Brain (organoid and tissue), 16 donors: ENCODE measurements at places on chromosomes 1 and 21.
A peak's percentile ranks its signal among the peaks of the same experiment; 100 is the strongest.

GRCh38 chr1:25809283-25809926 lies 9.4 kb downstream of the SELENON start:
- DNase-seq = no peak

DNA sequence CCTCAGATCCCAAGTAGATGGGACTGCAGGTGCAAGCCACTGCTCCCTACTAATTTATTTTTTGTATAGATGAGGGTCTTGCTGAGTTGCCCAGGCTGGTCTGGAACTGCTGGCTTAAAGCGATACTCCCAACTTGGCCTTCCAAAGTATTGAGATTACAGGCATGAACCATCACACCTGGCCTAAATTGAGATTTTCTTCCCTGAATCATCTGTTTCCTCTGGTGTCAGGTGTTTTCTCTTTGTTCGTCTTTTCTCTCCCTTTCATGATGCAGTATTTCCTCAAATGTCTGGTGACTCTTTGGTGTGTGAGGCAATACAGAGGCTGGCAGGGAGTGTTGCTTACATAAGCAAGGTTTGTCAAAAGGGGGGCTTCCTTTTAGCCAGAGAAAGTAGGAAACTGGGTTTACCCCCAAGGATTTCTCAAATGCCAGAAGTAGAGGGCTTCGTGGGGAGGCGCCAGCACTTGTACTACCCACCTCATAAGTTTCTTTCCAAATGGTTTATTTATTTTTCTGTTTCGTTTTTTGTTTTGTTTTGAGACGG lies 27.6 kb downstream of the CLDN14 start:
- DNase-seq = no peak

GRCh38 chr21:42376338-42376982 lies 10.1 kb upstream of the TFF1 start:
- peak; percentile 27 for DNase-seq

- DNase-seq = no peak
Observed at GRCh38 chr1:185406691-185407009, 89.6 kb upstream of the IVNS1ABP start.

- no peak for DNase-seq
Observed at GRCh38 chr1:116716391-116716790, 37.8 kb upstream of the CD2 start.

DNA sequence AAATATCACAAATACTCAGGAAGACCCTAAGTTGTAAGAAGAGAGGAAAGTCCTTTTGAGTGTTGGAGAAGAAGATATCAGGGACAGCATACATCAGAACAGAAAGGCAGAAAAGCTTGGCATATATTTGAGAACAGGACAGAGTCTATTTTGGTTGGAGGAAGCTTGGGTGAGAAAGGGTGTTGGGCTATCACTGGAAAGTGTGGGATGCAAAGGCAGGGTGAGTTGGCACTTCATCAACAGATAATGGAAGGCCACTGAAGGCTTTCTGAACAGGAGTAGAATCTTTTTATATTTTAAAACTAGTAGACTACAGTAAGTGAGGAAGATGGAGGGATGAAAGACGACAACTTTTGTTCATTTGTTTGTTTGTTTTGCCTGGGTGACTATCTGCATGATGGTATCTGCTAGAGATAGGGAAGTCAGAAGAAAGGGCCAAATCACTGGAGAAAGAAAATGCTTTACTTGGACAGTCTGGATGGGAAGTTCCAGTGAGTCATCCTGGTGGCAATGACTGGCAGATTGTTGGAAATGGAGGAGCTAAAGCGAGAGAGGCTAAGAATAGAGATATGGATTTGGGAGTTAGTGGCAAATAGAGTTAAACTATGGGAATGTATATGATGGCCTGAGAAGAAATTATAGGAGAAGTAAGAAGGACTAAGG lies 33.7 kb upstream of the KCNA2 start:
- no peak for DNase-seq

DNA sequence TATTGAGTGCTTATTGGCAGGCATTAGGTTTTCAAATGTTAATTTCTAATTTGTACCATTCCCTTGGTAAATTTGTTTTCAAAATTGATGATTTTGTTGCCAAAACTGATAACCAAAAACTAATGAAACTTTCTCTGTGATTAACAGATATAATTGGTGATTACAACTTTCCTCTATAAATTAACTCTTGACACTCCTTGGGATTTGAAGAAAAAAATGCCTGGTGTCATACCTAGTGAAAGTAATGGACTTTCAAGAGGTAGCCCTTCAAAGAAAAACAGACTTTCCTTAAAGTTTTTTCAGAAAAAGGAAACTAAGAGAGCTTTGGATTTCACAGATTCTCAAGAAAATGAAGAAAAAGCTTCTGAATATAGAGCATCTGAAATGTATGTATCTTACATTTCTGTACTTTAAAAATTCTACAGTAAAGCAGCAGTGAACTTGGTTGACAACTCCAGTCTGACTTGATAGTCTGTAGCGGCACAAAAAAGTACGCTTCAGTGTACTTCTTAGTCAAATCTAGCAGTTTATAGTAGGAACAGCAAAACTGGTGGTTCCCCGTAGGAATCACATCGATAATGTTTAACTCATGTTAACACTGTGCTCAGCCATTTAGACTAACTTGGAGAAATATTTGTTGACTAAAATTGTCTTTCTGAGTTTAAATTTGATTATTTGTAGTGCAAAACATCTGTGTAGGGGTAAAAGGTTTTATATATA lies 3.0 kb downstream of the USP1 start:
- DNase-seq = no peak

GRCh38 chr1:202005958-202006357 lies 4.4 kb upstream of the ELF3 start:
- DNase-seq = no peak

DNA sequence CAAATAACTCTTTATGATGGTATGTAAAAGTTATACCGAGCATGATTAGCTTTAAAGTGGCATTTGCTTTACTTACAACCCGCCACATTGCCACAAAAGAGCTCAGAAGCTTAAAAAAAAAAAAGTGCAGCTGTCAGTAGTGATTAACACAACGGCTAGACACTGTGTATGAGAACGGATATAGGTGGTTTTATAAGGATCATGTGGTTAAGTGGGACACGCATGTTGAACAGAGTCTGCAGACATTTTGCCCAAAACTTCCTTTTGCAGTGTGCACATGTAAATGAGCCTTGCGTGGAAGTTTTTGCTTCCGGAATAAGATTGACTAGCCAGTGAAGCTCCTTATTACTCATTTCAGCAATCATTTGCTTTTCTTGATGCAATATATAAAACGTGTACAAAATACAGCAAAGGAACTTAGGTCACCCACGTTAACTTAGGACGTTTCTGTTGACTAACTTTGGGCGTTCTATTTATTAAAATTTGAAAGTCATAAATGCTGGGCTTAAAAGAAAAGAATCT lies 58.7 kb upstream of the RGS1 start:
- no peak for DNase-seq

- no peak for DNase-seq
Observed at GRCh38 chr1:229130028-229130668, 140.8 kb upstream of the RAB4A start.

DNA sequence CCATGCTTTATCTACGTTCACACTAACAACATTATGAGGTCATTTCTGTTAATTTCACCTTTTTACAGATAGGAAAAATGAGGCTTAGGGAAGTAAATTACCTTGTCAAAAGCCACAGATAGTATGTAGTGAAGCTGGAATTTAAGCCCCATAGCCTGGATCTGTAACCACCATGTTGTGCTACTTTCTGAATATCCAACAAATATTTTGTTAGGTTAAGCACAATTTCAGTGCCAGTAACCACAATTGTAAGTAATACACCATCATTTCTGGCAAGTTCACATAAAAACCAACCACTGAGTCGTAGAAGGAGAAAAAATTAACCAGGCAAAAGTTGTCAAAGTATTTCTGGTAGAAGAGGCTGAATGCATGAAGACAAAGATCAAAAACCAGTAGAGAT lies 593.1 kb upstream of the CAMK1G start:
- no peak for DNase-seq

DNA sequence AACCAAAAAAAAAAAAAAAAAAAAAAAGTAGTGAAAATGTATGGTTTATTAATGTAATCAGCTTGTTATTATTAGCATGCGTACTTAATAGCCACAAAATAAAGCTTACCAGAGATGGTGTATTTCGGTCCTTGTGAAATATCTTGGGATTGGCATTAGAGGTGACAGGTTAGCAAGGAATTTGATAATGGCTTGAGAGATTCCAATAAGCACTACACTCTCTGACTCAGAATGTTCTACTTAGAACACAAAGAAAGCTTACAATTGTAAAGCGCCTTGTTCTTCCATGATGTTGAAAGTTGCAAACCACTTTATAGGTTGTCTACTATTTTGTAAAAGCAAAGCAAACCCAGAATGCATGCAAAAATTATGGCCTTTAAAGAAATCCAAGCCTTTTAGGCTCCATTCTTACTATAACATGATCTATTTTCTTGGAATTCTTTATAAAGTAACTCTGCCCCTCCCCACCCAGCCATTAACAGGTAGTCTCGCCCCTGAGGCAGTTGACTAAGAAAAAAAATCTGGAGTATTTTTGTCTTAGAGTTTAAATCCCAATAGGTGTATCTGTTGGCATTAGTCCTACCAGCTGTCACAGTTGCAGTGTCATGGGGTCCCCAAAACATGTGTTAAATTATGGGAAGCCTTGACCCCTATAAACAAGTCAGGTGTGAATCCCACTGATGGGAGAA lies 129.2 kb downstream of the DHRS3 start:
- no peak for DNase-seq

GRCh38 chr1:203215573-203215972 lies 13.9 kb downstream of the CHIT1 start:
- DNase-seq = no peak

DNA sequence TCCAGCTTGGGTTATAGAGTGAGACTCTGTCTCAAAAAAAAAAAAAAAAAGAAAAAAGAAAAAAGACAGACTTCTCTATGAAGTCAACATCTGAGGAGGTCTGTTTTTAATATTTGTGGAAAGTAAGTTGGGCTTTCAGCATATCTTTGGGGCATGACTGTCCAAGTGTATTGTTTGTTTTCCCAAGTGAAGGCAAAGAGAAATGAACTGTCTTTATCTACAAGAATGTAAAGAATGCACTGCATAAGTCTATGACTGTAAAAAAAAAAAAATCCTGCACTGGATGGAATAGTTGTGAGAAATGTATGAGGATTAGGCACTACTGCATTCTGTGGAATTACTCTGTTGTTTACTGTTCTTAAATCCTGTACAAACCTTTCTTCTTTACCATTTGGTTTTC lies 45.6 kb upstream of the TMEM61 start:
- no peak for DNase-seq

DNA sequence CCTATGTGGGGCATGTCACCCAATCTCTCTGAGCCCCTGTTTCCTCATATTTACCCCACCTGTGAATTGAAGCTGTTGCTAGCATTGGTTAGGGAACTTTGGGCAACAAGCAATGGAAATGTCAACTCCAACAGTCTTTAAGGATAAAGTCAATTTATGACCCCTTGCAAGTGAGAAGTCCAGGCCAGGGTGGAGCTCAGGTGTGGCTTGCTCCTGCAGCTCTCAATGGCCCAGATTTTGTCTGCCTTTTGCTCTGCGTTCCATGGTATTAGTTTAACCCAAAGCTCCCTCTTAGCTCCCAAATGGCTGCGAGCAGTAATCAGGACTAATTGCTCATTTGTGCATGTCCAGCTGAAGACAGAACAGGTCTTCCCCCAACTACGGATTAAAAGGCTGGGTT lies 70.4 kb upstream of the ABCG1 start:
- DNase-seq = no peak

- DNase-seq = no peak
Observed at GRCh38 chr1:41936107-41936506, 17.4 kb upstream of the HIVEP3 start.

- no peak for DNase-seq
Observed at GRCh38 chr1:236172041-236172579, 29.8 kb downstream of the GPR137B start.

- DNase-seq = no peak
Observed at GRCh38 chr1:106756752-106757151, 299.7 kb upstream of the PRMT6 start.

- no peak for DNase-seq
Observed at GRCh38 chr1:235424092-235424491, 56.9 kb downstream of the TBCE start.

GRCh38 chr1:108865316-108865910 lies 8.5 kb upstream of the AKNAD1 start:
- no peak for DNase-seq

- DNase-seq = no peak
Observed at GRCh38 chr1:117633423-117633822, 27.6 kb downstream of the TENT5C start.

DNA sequence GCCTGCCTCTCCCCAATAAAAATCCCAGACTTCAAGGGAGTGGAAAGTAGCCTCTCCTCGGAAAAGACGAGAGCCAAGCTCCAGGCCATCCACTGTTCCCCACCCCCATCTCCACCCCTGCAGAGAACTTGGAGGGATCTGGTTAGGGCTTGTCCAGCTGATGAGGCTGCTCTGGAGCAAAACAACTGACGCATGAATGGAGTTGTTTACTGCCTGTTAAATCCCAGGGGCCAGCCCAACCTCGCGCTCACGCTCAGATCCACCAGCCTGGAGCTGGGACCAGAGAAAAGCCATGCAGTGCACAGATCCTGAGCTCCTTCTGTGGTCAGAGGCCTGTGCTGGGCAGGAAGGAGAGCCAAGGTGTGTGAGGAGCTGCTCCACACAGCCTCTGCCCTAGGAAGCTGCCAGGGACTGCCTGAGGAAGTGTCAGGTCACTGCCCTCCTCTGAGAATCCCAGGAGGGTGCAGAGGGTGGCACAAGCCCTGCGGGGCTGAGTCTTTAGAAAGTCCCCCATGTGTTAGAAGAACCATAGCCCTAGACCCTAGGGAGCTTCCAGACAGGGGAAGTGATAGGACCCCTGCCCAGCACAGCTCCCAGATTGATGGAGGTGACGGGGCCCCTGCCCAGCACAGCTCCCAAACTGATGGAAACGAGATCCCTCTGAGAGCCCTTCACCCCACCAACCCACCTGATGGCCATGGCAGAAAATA lies 109.0 kb upstream of the IPO9 start:
- DNase-seq = no peak

- DNase-seq = no peak
Observed at GRCh38 chr1:173049322-173049633, 1.5 kb downstream of the TNFSF18 start.

GRCh38 chr1:221335161-221336101 lies 406.5 kb downstream of the DUSP10 start:
- DNase-seq = no peak

GRCh38 chr1:182841368-182841988 lies 2.3 kb downstream of the DHX9 start:
- no peak for DNase-seq

GRCh38 chr1:35702508-35702907 lies 16.2 kb downstream of the C1orf216 start:
- no peak for DNase-seq

GRCh38 chr1:169860750-169861149 lies 32.9 kb downstream of the SCYL3 start:
- DNase-seq = no peak

DNA sequence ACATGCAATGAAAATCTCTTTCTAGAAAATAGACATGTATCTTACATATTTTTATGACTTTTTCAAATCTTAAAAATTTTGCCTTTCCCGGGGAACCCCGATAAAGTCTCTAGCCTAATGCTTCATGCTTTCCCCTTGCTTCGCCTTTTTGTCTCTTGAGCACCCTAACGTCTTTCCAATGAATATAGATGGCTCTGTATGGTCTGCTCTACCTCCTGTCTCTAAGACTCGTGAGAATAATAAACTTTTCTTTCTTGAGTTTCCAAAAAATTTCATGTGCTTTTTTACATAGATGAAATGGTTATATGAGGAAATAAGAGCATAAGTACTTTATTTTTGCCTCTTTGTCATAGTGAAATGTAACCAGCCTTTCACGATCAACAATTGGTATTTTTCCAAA lies 202.6 kb downstream of the PDE4B start:
- DNase-seq = peak; percentile 26
